ENCODE measurements at places on chromosomes 4 and X.
A peak's percentile ranks its signal among the peaks of the same experiment; 100 is the strongest.

DNA sequence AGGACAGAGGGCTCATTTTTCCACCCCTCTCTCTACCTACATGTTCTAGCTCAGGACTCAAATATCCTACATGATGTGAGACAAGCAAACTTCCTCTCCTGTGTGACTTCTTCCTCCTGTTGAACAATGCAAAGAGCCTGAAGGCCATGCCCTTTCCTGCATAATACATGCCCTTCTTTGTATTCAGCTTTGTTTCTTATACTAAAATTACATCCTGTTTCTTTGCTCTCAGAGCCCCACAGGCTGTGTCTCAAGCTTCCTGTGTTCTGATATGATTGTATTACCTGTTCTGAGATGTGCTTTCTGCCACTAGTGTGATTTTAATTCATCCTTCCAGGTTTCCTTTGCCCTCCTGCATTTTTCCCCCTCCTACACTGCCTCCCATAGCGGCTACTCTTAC is 166.4 kb upstream of the AFF2 start:
- no peak for DNase-seq

DNA sequence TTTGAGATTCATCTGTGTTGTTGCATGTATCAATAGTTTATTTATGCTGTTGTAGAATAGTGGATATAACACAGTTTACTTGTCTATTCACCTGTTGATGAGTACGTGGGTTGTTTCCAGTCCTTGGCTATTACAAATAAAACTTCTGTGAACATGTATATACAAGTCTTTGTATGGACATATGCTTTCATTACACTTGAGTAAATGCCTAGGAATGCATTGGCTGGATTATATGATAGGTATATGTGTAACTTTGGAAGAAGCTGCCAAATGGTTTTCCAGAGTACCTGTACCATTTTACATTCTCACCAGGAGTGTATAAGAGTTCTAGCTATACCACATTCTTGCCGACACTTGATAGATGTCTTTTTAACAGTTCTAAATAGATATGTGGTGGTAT is 16.5 kb downstream of the ART3 start:
- DNase-seq, result no peak

DNA sequence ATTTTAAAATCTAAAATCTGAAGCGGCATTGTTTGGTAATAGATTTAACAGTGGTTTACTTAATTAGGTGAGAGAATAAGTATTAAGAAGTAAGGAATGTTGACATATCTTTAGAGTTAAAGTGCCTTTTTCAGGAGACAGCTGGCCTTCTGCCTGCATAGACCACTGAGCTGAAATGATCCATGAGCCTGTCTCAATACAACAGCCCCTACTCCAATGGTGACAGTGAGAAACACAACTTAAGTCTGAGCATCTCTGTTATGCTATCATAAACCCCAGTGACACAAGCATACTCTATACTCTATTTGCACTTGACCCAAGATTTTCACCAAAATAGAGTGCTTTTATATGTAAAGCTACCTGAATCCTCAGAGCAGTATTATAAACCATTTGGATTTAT is 137.9 kb downstream of the GRIA2 start:
- no peak for DNase-seq

GRCh38 chr4:140103676-140104075 is 50.3 kb downstream of the MAML3 start:
- DNase-seq, result peak; percentile 5

GRCh38 chr4:176874721-176875445 is 82.2 kb upstream of the VEGFC start:
- DNase-seq, result no peak

DNA sequence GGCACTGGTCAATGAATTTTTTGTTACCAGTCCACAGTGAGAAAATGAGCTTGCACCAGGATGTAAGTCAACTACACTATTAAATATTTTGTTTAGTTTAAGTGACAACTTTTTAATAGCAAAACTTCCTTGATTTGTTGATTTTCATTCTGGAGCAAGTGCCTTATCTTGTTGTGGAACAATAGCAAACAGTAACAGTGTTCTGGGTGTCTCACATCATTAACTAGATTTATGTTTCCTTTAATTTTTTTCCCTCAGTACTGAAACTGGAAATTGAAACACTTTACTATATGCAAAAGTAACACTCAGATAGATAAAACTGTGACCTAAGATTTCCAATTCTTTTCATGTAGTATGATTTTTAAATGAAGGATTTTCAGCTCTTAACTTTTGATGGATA is 80.1 kb downstream of the GALNT7 start:
- DNase-seq, result no peak

GRCh38 chrX:72207366-72207765 is 25.8 kb downstream of the PIN4 start:
- no peak for DNase-seq

GRCh38 chr4:107432451-107432850 is 287.6 kb downstream of the PAPSS1 start:
- DNase-seq, result no peak

DNA sequence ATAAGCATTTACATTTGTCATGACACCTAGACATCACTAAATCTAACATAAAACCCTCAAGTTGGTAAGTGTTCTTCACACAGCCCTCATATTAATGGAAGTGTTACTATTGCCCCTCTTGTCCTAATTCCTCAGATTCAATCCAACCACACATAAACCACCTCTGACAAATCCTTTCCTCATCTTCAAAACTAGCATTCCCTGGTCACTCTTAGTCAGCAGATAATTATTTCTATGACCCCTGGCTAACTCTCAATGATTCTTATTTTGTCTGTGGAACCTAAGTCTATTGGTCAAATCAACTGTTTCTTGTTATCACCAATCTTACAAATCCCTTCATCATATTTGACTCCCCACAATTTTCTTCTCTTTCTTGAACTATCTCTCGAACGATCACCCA is 168.6 kb downstream of the PPP3CA start:
- no peak for DNase-seq

- no peak for DNase-seq
Observed at GRCh38 chr4:41533680-41534079, 4.3 kb upstream of the LIMCH1 start.

GRCh38 chrX:129932821-129933321 is 26.9 kb downstream of the UTP14A start:
- DNase-seq, result no peak

GRCh38 chr4:96228463-96228862 is 388.6 kb downstream of the PDHA2 start:
- DNase-seq, result no peak

GRCh38 chr4:158860856-158861255 is 92.0 kb downstream of the FNIP2 start:
- no peak for DNase-seq

GRCh38 chrX:129792586-129793291 is 13.0 kb downstream of the SASH3 start:
- no peak for DNase-seq

GRCh38 chr4:120829113-120829831 is 93.3 kb downstream of the PRDM5 start:
- no peak for DNase-seq

- no peak for DNase-seq
Observed at GRCh38 chr4:35948171-35948570, 296.1 kb downstream of the ARAP2 start.

DNA sequence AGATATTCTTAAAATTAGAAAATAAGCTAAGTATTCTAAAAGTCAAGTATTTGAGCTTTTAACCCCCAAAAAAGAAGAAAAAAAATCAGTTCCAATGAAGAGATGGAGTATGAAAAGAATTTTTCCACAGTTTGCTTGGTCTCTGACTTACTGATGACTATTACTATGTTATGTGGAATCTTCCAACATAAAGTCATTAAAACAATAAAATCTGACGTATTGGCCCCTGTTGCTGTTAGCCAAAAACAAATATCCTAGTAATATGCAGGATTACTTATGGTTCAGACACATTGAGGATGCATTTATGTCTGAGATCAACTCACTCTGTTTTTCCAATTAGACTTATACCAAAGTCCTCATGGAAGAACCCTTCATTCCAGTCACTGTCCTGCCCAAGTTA is 517.2 kb upstream of the ADGRL3 start:
- DNase-seq, result no peak

Data from activated CD8-positive, alpha-beta memory T cell treated with anti-CD3 and anti-CD28 coated beads for 1 hour (primary cell).